LoVo (cell line): ENCODE measurements at places on chromosomes 16 and 17.

- DNase-seq: no peak
Observed at GRCh38 chr17:82687375-82687861, 11.1 kb downstream of the RAB40B start.

- no peak for DNase-seq
Observed at GRCh38 chr16:70337814-70338213, 8.9 kb upstream of the DDX19A start.

GRCh38 chr16:75264457-75264998 lies 13.1 kb upstream of the BCAR1 start:
- no peak for DNase-seq

GRCh38 chr17:79930877-79931816 lies 91.9 kb upstream of the CBX4 start:
- DNase-seq: peak; percentile 18

DNA sequence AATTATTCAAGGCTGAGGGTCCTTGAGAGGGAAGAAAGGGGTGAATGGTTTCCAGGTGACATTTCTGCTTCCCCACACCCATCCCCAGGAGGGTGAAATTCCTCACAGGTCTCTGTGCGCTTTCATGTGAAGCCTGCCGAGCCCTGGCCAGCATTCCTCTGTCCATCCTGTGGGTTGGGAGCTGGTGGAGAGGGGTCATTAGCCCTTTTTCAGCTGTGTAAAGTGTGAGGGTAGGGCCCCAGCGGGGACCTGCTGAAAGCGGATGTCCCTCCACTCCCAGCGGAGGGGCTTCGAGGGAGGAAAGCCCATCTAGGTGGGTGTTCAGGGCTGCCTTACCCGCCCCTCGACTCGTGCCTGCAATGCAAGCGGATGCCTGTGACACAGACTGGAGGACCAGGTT lies 53.3 kb upstream of the DLX4 start:
- no peak for DNase-seq

DNA sequence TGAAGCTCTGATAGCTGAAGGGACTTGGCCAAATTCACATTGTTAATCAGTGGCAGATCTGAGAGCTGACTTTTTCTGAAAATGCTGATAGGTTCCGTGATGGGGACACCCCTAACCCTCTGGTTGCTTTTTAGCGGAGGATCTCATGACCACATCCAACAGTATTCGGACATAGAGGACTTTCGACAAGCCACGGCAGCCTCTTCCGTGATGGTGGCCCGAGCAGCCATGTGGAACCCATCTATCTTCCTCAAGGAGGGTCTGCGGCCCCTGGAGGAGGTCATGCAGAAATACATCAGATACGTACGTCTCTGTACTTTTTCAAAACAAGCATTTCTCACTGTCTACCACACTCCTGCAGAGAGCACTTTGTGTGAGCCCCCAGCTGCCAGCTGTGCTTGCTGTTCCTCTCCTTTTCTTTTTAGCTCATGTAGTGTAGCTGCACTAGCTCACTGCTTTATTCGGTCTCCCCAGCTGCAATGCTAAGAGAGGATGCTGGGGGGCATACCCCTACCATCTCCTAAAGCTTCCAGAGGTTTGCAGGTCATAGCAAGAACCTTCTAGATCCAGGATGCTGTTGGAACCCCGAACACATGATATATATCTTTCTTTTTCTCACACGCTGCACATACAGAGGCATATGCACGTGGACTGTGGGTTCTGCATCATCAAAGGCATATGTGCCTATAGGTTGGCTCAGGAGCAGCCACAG lies 14.2 kb upstream of the NFATC3 start:
- DNase-seq: no peak

DNA sequence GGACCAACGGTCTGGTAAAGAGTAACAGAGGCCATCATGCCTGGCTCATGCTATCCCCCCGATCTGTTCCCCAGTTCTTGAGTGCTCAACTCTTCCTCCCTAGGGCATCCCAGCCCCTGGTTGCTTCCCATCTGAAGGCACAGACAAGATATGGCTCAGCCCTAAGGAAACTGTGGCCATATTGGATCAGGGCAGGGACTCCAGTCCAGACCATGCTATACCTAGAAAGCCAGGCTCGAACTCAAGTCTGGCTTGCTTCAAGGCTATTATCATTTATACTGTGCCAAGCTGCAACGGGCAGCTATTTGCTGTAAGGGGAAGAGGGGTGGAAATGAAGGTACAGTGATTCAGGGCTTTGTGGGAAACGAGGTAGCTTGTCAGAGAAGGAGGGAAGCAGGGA lies 2.8 kb downstream of the UBTF start:
- DNase-seq: no peak

DNA sequence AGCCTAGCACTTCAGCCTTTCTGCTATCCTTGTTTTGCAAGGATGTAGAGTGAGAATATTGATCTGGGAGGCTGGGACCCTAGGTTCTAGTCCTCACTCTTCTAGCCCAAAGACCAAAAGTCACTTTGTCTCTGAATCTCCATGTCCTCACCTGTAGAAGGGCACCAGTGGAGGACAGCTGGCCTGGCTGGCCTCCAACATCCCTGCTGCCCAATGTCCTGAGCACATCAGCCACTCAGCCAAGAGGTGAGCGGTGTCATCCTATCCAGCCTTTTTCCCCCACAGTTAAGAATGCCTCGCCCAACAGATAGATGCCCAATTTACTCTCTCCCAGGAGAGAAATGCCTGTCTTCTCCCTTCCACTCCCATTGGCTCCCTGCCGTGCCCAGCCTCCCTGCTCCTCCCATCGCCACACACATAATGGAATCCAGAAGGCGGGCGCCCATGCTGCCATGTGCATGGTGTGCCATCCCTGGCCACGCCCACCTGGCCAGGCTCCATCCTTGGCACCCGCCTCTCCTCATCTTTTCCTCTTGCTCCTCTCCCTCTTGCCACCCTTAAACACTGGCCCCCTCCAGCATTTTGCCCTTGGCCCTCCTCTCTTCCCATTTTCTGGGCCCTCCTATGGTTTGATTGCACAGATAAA lies 157.3 kb upstream of the SDK2 start:
- DNase-seq: no peak

DNA sequence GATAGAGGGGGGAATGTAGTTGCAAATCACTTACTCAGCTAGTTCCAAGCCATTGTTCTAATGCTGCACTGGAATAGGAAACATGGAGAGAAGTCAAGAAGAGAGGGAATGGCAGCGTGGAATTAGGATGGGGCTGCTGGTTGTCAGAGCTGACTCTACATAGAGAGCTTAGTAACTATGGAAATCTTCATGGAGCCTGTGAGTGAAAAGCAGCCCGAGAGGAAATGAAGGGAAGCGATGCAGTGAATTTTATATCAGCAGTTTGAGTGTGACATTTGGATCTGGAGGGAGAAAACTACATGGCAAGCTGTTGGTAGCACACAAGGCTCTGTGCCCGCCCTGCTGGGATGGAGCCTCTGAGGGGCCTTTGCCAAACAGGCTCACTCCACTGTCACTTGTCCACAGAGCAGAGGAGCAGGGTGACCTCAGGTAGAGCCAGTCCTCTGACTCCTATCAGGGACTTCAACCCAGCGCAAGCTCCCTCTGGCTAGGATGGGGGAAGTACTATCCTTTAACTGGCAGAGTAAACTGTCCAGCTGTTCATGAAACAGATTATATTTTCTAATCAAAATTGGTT lies 27.9 kb upstream of the PMFBP1 start:
- no peak for DNase-seq

GRCh38 chr16:81913222-81913621 lies 98.0 kb downstream of the SDR42E1 start:
- DNase-seq: no peak

DNA sequence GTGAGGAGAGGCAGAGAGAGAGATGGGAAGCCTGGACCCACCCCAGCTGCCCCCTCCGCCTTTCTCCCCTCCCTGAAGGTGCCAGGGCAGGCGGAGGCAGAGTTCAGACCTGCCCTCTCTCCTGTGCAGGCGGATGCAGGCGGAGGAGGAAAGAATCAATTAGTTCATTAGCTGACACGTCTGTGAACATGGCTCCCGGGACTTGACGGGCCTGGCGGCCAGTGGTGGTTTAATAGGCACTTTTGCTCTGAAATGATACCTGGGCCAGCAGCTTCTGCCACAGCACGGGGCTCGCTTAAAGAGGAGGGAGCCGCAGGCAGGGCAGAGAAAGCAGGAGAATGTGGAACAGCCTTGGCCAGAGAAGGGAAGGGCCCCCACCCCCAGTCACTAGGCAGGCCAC lies 98.1 kb downstream of the SDK2 start:
- no peak for DNase-seq

DNA sequence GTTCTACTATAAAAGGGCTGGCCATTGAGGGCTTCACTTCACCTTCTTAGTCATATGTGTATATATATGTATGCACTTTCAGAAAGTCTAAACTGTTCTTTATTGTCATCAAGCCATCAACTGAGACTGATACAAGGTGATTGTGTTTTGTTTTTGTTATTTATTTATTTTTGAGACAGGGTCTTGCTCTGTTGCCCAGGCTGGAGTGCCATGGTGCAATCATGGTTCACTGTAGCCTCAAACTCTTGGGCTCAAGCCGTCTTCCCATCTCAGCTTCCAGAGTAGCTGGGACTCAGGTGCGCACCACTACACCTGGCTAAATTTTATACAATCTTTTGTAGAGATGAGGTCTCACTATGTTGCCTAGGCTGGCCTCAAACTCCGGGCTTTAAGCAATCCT lies 5.6 kb downstream of the ZNRF1 start:
- no peak for DNase-seq

GRCh38 chr17:63439687-63440086 lies 6.4 kb downstream of the CYB561 start:
- no peak for DNase-seq

DNA sequence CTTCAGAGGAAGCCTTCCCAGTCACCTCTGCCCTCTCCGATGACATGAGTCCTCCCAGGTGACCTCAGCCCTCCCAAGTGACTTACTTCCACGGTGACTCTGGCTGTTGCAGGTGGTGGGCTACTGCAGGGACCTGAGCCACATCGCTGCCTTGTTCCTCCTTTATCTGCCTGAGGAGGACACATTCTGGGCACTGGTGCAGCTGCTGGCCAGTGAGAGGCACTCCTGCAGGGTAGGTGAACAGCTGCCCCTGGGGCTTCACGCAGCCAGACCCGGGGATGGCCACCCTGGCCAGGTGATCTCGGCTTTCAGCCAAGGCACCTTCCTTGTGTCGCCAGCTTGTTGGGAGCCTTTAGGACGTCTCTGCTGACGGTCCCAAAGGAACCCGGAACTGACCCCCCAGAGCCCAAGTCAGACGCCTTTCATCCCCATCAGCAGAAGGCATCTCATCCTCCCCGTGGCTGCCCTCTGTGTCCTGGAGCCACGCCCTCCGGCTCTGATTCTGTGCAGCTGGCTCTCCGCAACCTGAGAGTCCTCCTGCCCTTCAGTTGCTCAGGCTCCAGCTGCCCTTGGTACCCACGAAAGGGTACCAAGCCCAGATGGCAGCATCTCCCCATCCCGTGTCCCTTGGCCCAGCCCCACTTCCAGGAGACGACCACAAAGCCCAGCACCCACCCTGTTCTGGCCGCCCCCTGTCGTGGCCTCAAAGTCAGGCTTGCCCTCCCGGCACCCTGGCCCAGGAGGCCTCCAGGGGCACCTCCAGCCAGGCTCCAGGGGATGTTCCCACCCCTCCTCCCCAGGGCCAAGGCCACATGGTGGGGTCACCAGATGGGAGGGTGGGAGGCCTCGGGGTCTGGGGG lies 81.7 kb downstream of the GOSR1 start:
- DNase-seq: no peak

DNA sequence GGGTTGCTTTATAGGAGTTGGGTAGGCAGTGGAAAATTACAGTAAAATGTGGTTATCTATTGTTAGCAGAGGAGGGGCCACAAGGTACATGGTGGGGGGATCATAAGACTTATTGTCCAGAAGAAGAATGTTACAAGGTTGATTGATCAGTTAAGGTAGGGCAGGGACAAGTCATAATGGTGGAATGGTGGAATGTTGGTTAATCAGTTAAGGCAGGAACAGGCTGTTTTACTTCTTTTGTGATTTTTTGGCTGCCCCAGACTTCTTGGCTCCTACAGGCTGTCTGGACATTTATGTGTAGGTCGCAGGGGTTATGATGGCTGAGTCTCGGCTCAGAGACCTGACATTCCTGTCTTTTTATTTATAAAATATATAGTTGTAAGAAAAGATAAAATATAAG lies 2277.1 kb downstream of the TP53TG3F start:
- no peak for DNase-seq

DNA sequence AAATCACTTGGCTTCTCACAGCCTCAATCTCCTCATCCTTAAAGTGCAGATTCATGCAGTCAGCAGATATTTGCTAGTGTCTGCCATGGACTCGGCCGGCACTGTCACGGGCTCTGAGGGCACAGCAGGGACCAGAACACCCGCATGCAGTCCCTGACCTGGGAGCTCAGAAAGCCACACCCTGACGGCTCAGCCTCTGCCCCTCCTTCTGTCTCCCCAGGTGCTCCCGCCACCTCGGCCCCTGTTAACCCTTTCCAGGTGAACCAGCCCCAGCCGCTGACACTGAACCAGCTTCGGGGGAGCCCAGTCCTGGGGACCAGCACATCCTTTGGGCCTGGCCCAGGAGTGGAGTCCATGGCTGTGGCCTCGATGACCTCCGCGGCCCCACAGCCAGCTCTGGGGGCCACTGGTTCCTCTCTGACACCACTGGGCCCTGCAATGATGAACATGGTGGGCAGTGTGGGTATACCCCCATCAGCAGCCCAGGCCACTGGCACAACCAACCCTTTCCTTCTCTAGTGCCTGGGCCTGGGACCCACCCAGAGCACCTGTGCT lies 28.7 kb downstream of the B9D1 start:
- DNase-seq: no peak

- DNase-seq: no peak
Observed at GRCh38 chr16:87076331-87076949, 240.8 kb downstream of the C16orf95 start.

GRCh38 chr16:67847064-67847861 lies at the start of gene CENPT:
Gene CENPT, minus strand, starts transcription at chr16:67847693. Its CDS starts 13,834 bp downstream, at chr16:67833859.
- peak; percentile 69 for DNase-seq

DNA sequence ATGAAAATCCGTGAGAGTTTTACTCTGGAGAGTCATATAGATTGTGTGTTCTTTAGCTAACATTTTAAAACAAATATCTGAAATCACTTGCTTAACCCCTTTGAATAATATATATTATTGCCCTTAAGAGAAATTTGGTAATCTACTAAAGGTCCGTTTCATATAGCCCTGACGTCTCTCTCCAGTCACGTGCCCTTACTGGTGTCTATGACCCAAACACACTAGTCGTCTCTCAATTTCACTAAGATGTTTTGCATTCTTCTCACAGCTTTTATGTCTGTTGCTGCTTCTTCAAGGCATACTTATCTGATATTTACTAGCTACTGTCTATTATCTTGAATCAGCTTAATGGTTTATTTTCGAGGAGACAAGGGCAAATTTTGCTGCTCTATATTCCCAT lies 409.9 kb downstream of the KCNJ18 start:
- DNase-seq: no peak
